ENCODE measurements at places on chromosomes 2 and 18. TPM values are rescaled to one million over a fixed set of nuclear protein-coding genes. Genes with fewer than 3 reads are reported as not detected.

The RAB27B gene
- 2.5 TPM for total RNA-seq

The GKN1 gene
- not detected for total RNA-seq

The CCDC148 gene
- not detected for total RNA-seq

The DSG2 gene
- total RNA-seq: 0.14 TPM

The RUFY4 gene
- 0.78 TPM for total RNA-seq

The FOXI3 gene
- total RNA-seq: not detected

The DQX1 gene
- total RNA-seq: not detected

The CYRIA gene
- total RNA-seq: 1.3 TPM

The NEU4 gene
- 6.8 TPM for total RNA-seq

Measured in CD4-positive, alpha-beta T cell (primary cell).